Stimulated activated CD4-positive, alpha-beta T cell treated with anti-CD3 and anti-CD28 coated beads, Interleukin-4, amount 100 ng/mL, for 1 hour (primary cell): ENCODE measurements at places on chromosomes 11 and 22.

DNA sequence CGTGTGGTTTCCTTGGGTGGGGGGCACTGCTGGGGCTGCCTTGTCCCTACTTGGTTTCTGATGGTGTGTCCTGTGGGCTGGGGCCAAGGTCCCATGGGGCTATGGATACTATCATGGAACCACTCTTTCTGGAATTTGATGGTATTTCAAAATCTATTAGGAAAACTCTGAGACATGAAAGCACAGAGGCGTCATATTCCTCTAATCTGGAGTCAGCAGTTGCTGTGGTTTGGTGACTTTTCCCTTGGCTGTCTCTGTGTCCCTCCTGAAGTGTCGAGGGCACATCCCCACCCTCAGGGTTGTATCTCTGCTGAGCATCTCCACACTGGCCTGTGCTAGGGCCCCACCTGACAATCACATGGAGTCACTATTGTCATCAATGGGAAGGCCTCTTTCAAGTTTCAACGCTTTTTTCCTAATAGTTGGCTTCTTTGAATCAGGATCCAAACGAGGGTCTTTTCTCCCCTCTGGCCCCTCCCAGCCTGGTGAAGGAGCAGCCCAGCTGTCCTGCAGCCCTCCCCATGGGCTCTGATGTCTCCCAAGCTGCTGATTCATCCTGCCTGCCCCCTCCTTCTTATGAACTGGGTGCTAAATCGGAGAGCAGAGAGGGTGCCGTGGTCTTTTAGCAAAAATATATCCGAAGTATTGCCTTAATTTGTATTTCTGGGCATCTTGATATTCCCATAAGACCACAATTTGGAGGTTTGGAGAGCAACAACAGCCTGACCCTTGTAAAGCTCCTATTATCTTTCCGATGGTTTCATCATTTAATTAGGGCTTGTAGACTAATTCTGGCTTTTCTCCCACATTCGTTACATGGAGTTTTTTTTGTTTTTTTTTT, 38.5 kb downstream of the MED15 start:
- DNase-seq: no peak

GRCh38 chr11:44067266-44067665, 1.2 kb downstream of the ACCS start:
- DNase-seq: no peak

- no peak for DNase-seq
Measured at GRCh38 chr22:40595497-40596234, 40.9 kb downstream of the MRTFA start.

DNA sequence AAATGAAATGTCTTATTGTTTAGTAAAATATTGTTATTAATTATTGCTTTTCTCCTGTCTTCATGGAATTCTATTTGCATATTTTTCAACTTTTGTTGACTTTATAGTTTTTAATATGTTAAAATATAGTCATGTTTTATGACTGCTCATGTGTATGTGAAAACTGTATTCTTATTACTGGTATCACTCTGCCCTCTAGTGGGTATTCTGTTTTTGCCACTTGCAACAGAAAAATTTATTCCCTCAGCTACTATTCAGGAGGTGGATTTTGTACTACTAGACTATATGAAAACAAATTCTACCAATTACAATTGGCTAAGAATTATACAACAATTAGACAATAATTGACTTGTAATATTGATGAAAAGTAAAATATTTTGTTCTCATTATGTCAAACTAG, 45.0 kb downstream of the OR4C6 start:
- no peak for DNase-seq

DNA sequence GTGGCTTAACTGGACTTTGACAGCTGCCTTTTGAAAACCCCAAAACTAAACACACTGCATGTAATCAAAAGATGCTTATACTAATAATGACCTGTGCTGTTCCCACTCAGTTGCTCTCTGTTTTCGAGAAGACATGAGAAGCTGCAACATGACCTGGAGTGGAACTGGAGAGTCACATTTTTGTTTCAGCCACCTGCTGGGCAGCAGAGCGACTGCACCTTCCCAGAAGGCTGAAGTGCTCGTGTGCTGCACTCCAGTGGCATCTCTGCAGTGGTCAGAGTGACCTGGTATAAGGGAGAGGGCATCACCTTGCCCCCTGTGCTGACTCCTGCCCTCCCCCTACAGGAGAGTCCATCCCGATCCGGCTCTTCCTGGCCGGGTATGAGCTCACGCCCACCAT, 8.6 kb downstream of the THYN1 start:
- no peak for DNase-seq

GRCh38 chr11:64008914-64009633, 22.8 kb downstream of the OTUB1 start:
- no peak for DNase-seq

GRCh38 chr11:19903620-19904069, 191.0 kb downstream of the NAV2 start:
- DNase-seq: peak; percentile 24

GRCh38 chr22:19940536-19941364, 822 bp upstream of the COMT start:
- DNase-seq: no peak

GRCh38 chr11:85779956-85780640, 30.8 kb downstream of the SYTL2 start:
- DNase-seq: no peak

- DNase-seq: peak; percentile 11
Measured at GRCh38 chr11:9861860-9862725, 198.2 kb downstream of the SWAP70 start.
